Sigmoid colon (tissue), 7 donors: ENCODE measurements at places on chromosomes 5 and 9. TPM values are rescaled to one million over a fixed set of nuclear protein-coding genes. Genes with fewer than 3 reads are reported as not detected.

Gene QRFP
- not detected for total RNA-seq

Gene HEMGN
- not detected for total RNA-seq

Gene PCDHB7
- total RNA-seq, result 1.4 TPM

DNA sequence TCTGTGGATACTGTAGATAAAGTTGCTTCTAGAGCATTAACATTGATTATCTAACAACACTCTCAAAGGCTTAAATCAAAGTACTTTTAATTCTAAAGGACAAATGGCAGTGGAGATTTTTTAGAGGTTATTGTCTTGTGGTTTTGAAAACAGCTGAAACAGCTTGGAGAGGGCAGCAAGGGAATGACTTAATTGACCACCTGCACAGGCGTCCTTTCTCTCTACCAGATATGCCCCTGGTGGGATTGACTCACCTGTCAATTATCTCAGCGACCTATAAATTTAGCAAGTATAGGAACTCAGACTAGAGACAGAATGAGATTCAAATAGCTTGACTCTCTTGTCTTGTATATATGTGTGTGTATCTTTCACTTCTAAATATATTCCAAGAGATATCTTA, 13.5 kb downstream of the ARL14EPL start:
- no peak for DNase-seq

- DNase-seq, result peak; percentile 34
Observed at GRCh38 chr9:114370251-114370967, 17.4 kb downstream of the AKNA start.

DNA sequence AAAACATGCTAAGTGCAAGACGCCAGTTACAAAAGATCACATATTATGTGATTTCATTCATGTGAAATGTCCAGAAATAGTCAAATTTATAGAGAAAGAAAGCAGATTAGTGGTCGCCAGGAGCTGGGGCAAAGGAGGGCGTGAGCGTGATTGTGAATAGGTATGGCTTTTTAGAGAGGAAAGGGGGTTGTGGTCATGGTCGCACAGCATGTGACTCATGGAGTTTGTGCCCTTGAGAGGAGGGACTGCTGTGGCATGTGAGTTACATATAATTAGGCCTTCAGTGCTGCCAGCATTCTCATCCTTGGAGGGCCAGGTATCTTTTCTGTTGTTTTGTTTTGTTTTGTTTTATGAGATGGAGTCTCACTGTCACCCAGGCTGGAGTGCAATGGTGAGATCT, 21.2 kb upstream of the MARCHF6 start:
- no peak for DNase-seq

DNA sequence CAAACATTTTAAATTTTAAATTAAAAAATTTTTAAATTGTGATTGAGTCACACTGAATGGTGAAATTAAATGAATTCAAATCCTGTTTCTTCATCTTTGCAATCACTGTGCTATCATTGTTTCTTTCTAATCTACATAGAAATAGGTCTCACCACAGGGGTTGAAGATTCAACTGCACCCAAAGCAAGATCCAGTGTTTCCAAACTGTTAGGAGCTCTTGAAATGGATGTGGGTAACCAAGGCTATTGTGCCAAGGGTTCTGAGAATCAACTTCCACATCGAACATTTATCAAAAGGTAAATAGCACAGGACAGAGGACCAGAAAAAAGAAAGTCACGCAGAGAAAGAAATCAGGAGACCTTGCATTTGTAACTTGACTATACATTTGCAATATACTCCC, 172.6 kb upstream of the RASEF start:
- DNase-seq, result no peak

DNA sequence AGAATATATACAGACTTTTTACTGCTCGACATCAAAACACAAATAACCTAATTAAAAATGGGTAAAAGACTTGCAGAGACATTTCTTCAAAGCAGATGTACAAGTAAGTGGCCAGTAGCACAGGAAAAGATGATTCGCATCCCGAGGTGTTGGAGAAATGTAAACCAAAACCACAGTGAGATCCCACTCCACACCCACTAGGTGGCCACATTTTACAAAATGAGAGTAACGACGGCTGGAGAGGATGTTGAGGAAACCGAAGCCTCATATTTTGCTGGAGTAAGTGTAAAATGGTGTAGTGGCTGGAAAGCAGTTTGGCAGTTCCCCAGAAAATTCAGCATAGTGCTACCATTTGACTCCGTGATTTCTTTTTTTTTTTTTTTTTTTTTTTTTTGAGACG, 21.3 kb upstream of the GBGT1 start:
- peak; percentile 69 for DNase-seq

- DNase-seq, result no peak
Observed at GRCh38 chr5:180284149-180284548, 7.7 kb downstream of the MAPK9 start.

DNA sequence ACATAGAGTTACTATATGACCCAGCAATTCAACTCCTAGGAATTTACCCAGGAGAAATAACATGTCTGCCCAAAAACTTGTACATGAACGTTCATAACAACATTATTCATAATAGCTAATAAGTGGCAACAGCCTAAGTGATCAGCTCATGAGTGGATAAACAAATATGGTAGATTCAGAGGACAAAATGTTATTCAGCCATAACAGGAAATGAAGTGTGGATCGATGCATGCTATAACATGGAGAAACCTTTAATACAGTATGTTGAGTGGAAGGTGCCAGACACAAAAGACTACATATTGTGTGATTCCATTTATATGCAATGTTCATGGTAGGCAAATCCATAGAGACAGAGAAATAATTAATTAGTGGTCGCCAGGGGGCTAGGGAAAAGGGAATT, 22.3 kb upstream of the NR3C1 start:
- DNase-seq, result no peak
